IMR-90 (cell line): ENCODE measurements at places on chromosomes 11 and 22. TPM values are rescaled to one million over a fixed set of nuclear protein-coding genes. Genes with fewer than 3 reads are reported as not detected.

DNA sequence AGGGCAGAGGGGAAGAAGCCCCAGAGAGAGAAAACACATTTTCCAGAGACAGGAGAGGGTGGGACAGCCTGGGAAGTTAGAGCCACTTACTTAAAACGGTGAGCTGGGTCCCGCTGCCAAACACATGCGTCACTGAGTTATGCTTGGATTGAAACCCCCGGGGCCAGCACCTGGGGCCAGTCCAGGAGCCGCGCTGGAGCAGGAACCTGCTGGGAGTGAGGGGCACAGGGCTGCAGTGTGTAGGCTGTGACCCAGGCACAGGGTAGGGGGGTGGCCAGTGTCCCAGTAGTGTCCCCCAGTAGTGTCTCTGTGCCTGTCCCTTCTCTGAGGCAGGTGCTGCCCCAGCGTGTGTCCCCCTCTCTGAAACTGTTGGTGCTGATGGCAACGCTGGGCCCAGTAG is 5.2 kb downstream of the IGLL1 start:
- no peak overlapping the region for H3K4me3 ChIP-seq
- no peak overlapping the region for H3K27ac ChIP-seq
- H3K4me1 ChIP-seq, result no peaks in the 10 kb centered on the region
- H3K36me3 ChIP-seq, result no peaks in the 10 kb centered on the region
- peaks cover 8% of the 10 kb centered on the region for H3K27me3 ChIP-seq

Gene PARVG
- polyA plus RNA-seq, result not detected in 2 replicates

GRCh38 chr11:33178443-33179180 is 17.3 kb upstream of the CSTF3 start:
- peaks cover 9% of the 10 kb centered on the region for H3K4me1 ChIP-seq
- H3K36me3 ChIP-seq, result no peaks in the 10 kb centered on the region
- peak; percentile 75 for DNase-seq

DNA sequence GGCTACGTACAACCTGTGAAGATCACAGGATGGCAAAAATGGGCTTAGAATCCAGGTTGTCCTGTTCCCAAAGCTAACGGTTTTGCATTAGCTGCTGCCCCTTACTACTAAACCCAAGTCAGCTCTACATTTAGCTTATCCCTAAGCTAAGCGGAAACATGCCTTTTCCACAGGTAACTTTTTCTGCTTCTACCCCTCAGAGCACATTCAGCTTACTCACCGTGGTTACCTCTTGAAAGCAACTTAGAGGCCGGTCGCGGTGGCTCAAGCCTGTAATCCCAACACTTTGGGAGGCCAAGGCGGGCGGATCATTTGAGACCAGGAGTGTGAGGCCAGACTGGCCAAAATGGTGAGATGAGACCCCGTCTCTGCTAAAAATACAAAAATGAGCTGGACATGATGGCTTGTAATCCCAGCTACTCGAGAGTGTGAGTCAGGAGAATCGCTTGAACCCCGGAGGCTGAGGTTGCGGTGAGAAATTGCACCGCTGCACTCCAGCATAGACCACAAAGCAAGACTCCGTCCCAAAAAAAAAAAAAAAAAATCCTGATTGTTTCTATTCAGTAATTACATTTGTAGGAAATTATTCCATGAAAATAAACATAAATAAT is 790 bp upstream of the TMEM41B start:
- H3K4me1 ChIP-seq, result peaks cover 4% of the 10 kb centered on the region
- H3K27ac ChIP-seq, result peak overlapping the region; percentile 83
- no peaks in the 10 kb centered on the region for H3K27me3 ChIP-seq
- H3K4me3 ChIP-seq, result peak overlapping the region; percentile 46
- DNase-seq, result peak; percentile 4

- peaks cover 19% of the 10 kb centered on the region for H3K36me3 ChIP-seq
- no peak overlapping the region for H3K27ac ChIP-seq
- no peaks in the 10 kb centered on the region for H3K4me1 ChIP-seq
- no peak for DNase-seq
- no peak overlapping the region for H3K4me3 ChIP-seq
Measured at GRCh38 chr22:40928657-40929056, 22.5 kb upstream of the RBX1 start.

GRCh38 chr11:17802491-17802890 is 67.9 kb downstream of the KCNC1 start:
- no peak overlapping the region for H3K27ac ChIP-seq
- no peaks in the 10 kb centered on the region for H3K27me3 ChIP-seq
- DNase-seq, result no peak
- no peak overlapping the region for H3K4me3 ChIP-seq

DNA sequence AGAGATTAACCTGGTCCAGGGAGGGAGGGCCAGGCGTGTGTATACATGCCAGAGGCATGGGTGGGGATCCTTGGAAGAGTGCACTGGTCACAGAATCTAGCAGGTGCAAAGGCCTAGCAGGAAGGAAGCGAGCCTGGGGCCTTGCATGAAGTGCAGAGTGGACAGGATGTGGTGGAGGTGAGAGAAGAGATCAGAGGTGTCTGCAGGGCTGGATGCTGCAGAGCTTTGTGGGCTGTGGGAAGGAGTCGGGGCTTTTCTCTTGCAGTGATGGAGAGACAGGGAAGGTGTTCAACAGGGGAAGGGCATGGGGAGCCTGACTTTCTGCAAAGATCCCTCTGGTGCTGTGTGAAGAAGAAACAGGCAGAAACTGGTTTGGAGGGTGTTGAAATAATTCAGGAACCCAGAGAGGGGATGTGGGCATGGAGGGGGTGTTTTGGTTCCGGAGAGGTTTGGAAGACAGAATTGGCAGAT is 2.5 kb upstream of the TPST2 start:
- H3K27ac ChIP-seq, result no peak overlapping the region
- peaks cover 5% of the 10 kb centered on the region for H3K4me1 ChIP-seq
- DNase-seq, result no peak
- no peak overlapping the region for H3K4me3 ChIP-seq

DNA sequence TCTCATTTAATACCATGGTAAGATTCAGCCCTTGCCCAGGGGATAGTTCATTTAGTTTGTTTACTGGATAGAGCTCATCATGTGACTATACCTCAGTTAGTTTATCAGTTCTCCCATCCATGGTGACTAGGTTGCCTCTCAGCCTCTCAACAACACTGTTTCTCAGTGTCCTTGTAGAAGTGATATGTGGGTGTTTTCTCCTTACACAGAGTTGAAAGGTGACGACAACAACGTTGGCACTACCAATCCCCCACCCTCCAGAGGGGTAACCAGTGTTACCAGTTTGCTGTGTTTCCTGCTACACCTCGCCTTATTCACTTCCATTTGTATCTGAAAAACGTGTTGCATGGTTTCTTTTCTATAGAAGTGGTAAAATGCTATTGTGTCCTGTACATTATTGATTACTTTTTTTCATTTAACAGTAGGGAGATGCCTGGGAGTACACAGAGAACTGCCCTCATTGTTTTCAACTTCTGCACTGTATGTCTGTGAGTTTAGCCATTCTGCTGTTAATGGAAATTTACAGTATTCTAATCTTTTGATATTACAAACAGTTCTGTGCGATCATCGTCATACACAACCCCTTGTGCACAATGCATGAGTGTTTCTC is 11.6 kb downstream of the NEAT1 start:
- peak; percentile 34 for DNase-seq
- peaks cover 45% of the 10 kb centered on the region for H3K36me3 ChIP-seq
- peak overlapping the region; percentile 2; the same call in 1 of the 2 replicates for H3K4me3 ChIP-seq
- peaks cover 2% of the 10 kb centered on the region; the same call in 1 of the 2 replicates for H3K4me1 ChIP-seq

GRCh38 chr11:33615751-33616150 is 84.9 kb downstream of the C11orf91 start:
- H3K4me3 ChIP-seq, result no peak overlapping the region
- H3K27ac ChIP-seq, result no peak overlapping the region
- H3K4me1 ChIP-seq, result no peaks in the 10 kb centered on the region
- no peaks in the 10 kb centered on the region for H3K36me3 ChIP-seq

Gene C11orf91
- polyA plus RNA-seq, result 0.10 TPM in 1 of 2 replicates, not detected in the other

DNA sequence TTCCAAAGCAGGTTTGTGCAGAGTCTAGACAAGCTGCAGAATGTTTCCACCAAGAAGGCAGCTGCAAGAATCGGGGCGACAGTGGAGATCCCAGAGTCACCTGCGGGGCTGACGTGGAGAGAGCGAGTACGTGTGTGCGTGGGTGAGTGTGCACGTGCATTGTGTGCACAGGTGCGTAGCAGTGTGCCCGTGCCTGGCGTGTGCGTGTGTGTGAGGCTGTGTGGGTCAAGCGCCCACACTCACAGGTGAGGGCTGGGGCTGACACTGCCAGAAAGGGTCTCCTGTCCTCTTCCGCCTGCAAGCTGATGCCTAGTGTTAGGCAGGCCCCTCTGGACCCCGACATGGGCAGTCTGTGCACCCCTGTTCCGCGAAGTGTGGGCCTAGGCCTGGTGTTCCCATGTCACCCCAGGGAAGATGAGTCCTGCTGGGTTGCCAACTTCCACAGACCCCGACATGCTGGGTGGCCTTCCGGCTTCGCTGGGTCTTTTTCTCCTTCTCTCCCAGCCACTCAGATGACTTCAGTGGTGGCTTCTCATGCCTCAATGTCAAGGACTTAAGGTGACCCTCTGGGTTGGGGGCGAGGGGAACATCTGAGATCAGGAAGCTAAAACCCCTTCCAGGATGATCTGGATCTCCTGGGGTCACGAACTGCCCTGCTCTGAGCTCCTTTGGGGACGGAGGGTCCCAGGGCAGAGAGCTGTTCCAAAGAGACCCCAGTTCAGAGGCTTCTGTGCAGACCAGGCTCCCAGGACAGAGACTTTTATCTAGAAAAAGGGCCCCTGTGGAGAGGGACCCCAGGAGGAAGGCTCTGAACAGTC is 10.4 kb upstream of the SYT8 start:
- no peaks in the 10 kb centered on the region for H3K36me3 ChIP-seq
- no peak overlapping the region for H3K4me3 ChIP-seq
- H3K27me3 ChIP-seq, result peaks cover 7% of the 10 kb centered on the region; the same call in 1 of the 2 replicates

Gene GPHA2
- not detected in 2 replicates for polyA plus RNA-seq

GRCh38 chr11:76560219-76560618 is 110.3 kb downstream of the LRRC32 start:
- H3K27me3 ChIP-seq, result no peaks in the 10 kb centered on the region
- H3K36me3 ChIP-seq, result no peaks in the 10 kb centered on the region
- H3K4me3 ChIP-seq, result no peak overlapping the region

DNA sequence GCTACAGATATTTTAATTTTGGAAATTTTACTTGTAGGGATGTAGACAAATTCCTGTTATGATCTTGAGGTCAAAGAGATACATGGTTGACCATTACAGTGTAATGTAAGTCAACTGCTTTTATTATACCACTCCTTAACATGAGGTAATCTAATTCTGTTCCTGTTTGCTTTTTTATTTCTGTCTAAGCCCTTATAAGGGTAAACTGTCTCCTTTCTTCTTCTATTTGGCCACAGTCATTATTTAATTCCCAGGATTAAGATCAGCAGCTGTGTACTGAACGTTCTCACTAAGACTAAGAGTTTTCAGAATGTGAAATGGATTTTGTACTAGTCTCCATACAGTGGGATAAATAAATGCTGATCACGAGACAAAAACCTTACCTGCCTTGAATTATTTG is 32.8 kb downstream of the C2CD3 start:
- H3K4me1 ChIP-seq, result peaks cover 35% of the 10 kb centered on the region
- peak; percentile 78 for DNase-seq
- no peaks in the 10 kb centered on the region for H3K27me3 ChIP-seq
- peak overlapping the region; percentile 92; the same call in 1 of the 2 replicates for H3K27ac ChIP-seq
- peaks cover 1% of the 10 kb centered on the region; the same call in 1 of the 2 replicates for H3K36me3 ChIP-seq

Gene NCAPD3
- polyA plus RNA-seq, result 18.0 and 18.9 TPM in 2 replicates

DNA sequence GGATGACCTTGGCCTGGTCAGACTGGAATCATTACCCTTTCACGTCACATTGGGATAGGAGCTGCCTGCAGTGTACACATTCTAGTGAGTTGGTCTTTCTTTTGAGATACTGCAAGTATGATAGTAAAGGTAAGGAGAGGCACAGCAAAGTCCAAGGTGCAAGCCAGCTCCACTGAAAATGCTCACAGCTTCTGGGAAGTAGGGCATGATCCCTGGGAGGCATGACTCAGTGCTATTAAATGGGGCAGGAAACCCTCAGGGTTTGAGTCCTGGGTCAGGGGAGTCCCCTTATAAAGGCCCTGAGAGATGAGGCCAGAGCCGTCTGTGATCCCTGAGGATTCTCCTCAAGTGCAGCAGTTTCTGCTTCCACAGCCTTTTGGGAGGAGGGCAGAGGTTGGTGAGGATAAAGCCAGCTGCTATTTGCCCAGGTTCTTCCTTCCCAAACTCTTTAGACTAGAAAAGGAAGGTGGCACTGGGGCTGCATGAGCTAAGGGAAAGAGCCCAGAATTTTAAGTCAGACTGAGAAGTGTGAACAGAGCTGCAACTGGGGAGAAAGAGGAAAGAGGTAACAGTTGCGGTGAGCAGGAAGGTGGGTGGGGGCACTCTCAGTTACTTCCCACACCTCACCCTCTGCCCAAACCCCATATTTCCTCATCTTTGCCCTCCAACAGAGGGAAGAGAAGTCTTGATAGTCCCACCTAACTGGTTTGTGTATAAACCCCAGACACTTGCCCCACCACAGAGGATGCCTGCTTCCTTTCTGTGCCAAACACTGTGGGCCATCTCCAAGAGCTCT is 14.4 kb upstream of the OR52K1 start:
- DNase-seq, result no peak
- no peaks in the 10 kb centered on the region for H3K36me3 ChIP-seq
- no peak overlapping the region for H3K27ac ChIP-seq
- H3K27me3 ChIP-seq, result no peaks in the 10 kb centered on the region
- H3K4me3 ChIP-seq, result no peak overlapping the region

DNA sequence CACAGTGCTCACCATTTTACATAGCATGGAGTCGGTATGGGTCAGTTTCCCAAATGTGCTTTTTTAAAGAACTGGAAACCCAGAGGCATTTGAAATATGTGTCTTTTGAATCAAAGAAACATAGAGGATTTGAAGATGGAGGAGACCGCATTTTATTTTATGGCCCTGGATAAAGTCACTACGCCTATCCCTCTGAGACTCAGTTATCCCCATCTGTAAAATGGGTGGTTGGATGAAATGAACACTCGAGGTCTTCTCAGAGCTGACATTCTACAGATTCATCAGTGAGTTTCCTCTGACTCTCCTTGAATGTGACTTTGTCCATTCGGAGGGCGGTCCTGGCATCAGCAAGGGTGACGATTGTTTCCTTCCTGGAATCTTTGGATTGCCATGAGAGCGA is 135.1 kb downstream of the MIAT start:
- H3K36me3 ChIP-seq, result no peaks in the 10 kb centered on the region
- no peak overlapping the region for H3K4me3 ChIP-seq
- peaks cover 10% of the 10 kb centered on the region for H3K4me1 ChIP-seq
- no peaks in the 10 kb centered on the region for H3K27me3 ChIP-seq

GRCh38 chr11:9901943-9902342 is 238.1 kb downstream of the SWAP70 start:
- no peak for DNase-seq
- no peaks in the 10 kb centered on the region for H3K36me3 ChIP-seq
- peaks cover 4% of the 10 kb centered on the region; the same call in 1 of the 2 replicates for H3K4me1 ChIP-seq
- no peaks in the 10 kb centered on the region for H3K27me3 ChIP-seq

- H3K27ac ChIP-seq, result no peak overlapping the region
- peaks cover 6% of the 10 kb centered on the region for H3K4me1 ChIP-seq
- H3K36me3 ChIP-seq, result no peaks in the 10 kb centered on the region
Measured at GRCh38 chr11:109027851-109028250, 363.0 kb downstream of the DDX10 start.

- H3K36me3 ChIP-seq, result no peaks in the 10 kb centered on the region; the same call in 1 of the 2 replicates
- H3K27ac ChIP-seq, result no peak overlapping the region
- peaks cover 6% of the 10 kb centered on the region; the same call in 1 of the 2 replicates for H3K4me1 ChIP-seq
- no peak overlapping the region for H3K4me3 ChIP-seq
- H3K27me3 ChIP-seq, result no peaks in the 10 kb centered on the region
Measured at GRCh38 chr11:72418834-72419560, 15.3 kb downstream of the CLPB start.

- H3K27me3 ChIP-seq, result no peaks in the 10 kb centered on the region
- DNase-seq, result peak; percentile 99
- H3K4me3 ChIP-seq, result no peak overlapping the region
- H3K36me3 ChIP-seq, result no peaks in the 10 kb centered on the region
- H3K27ac ChIP-seq, result peak overlapping the region; percentile 59; the same call in 1 of the 2 replicates
Measured at GRCh38 chr22:31055635-31056159, 25.4 kb upstream of the SMTN start.
